ENCODE measurements at places on chromosomes 7 and 10. TPM values are rescaled to one million over a fixed set of nuclear protein-coding genes. Genes with fewer than 3 reads are reported as not detected.

Gene C10orf143
- total RNA-seq: 1.1 TPM

Gene PLEKHS1
- not detected for total RNA-seq

Gene CAMK2B
- total RNA-seq: 96.1 TPM

Gene ZNF804B
- 4.2 TPM for total RNA-seq

DNA sequence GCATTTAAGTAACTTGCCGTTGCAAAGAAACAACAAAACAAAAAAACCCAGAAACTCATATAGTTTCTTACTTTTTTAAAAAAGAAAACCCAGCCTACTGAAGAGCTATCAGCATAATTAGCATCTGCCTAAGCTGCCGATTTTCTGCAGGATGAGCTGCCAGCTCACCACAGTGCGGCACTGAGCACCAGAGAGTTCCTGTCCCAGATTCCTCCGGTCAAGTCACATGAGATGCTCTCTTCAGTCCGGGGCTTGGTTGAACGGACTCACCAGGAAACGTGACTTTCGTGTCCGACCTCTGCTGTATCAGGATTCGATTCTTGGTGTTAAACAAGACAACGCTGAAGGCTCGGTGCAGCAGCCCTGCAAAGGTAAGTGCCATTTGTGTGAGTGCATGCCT is 3.2 kb downstream of the IDI2 start:
- DNase-seq: peak; percentile 21

DNA sequence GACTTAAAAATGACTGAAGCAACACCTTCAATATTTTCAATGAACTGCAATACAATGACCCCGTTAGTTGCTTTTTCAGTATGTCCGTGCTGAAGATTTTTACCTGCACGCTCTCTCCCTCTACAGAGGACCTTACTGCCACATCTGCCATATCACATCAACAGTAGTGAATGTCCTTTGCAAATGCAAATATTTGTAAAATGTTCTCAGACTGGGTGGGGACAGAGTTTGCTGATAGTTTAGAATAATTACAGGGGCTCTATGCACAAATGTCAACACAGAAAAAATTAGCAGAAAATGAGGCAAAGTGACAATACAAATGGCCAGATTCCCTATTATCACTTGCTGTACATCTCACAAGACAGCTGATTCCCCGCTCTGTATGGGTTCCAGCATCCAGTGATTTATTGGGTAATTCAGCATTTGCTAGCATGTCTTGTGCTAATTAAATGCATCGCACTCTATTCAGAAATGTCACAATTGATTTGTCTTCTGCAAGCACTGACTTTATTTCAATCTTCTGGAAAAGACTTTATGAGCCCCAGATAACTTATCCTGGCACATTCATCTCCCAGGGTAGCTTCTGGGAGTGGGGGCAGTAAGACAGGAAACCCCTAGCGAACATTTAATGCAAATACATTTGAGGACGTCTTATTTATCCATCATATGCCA is 69.1 kb upstream of the PTER start:
- DNase-seq: no peak

GRCh38 chr7:35355199-35355598 is 101.3 kb upstream of the TBX20 start:
- DNase-seq: no peak

DNA sequence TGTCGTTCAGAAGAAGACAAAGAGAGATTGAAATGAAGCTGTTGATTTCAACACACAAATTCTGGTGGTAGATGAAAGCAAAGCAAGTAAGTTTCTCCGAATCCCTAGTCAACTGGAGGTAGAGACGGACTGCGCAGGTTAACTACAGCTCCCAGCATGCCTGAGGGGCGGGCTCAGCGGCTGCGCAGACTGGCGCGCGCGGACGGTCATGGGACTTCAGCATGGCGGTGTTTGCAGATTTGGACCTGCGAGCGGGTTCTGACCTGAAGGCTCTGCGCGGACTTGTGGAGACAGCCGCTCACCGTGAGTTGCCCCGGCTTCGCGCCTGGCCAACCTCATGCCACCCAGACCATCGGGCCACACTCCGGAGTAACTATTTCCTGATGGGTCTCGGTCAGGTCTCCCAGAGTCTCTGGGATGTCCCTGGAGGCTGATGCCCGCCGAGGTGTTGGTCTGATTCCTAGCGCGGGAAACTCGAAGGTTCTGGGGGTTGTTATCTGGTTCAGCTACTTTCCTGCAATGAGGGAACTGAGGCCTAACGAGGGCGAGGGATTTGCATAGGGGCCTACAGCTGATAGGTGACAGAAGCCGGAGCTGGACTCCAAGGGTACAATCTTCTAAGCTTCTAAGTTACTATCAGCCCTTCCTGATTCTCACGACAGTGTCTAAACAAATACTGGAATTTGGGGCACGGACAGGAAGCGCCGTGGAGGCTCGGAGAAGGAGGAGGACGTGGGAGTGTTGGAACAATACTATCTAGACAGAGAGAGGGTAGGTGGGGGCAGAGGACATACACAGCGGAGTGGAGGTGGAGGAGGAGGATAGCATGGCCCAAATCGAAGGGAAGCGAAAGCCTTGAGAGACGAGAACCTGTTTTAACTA is at the start of gene RPP30:
Gene RPP30, plus strand, starts transcription at position 209 of the 882 bp plus-strand sequence. Its CDS starts 13 bp downstream, at position 222.
- DNase-seq: peak; percentile 85

GRCh38 chr10:46223626-46224413 is 63.0 kb upstream of the ANTXRL start:
- no peak for DNase-seq

GRCh38 chr7:68121655-68122054 is 1125.0 kb downstream of the TYW1 start:
- no peak for DNase-seq

DNA sequence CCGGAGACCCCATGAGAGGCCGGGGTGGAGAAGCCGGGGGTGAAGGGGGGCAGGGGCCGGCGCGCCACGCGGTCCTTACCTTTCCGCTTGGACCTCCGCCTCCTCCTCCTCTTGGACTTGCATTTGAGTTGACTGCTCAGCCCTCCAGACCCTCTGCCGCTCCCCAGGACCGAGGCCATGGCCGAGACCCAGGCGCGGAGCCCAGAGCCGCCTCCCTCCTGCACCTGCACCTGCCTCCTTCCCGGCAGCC is 428 bp downstream of the ADARB2 start:
- DNase-seq: no peak

DNA sequence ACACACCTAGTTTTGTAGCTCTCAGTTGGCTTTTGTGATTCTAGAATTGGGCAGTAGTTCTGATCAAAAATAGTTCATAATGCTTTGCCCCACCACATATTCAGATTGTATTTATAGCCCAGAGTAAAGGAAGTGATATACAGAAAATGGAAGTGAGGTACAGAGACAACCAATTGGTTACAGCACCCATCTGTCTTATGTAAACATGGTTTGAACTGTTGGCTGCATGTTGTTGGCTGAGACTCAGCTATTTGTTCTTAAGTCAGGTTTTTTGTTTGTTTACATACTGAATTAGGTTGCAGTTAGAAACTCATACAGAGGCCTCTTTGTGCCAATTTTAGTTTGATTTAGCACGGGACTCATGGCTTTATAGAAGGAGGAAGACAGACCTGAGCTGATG is 158.9 kb upstream of the GPR26 start:
- DNase-seq: no peak

- DNase-seq: no peak
Measured at GRCh38 chr7:91280604-91281003, 16.4 kb downstream of the FZD1 start.

Measured in occipital lobe (tissue), 3 donors.